ENCODE measurements at places on chromosomes 11 and 22.

GRCh38 chr11:10160350-10160749, 133.7 kb downstream of the SBF2 start:
- DNase-seq: no peak

DNA sequence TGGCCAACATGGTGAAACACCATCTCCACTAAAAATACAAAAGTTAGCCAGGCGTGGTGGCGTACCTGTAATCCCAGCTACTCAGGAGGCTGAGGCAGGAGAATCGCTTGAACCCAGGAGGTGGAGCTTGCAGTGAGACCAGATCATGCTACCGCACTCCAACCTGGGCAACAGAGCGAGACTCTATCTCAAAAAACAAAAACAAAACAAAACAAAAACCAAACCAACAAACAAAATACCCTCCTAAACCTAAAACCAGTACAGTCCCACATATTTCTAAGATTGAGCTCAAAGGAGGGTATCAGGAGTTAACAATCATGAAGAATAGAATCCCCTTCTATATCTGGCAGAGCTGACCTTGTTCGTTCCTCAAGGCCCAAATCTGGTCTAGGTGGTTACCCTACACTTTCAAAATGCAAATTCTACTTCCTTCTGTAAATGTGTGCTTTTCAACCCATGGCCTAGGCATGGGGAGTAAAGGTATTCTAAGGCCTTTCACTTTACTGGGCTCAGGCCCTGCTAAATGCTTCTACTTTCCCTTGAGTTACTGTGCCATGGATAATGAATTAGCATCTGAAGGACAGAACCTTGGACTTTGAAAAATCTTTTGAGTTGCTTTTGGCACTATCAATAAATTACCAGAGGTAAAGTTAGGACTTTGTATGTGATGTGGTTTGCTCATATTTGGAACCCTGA, 10.4 kb upstream of the PPP2R1B start:
- DNase-seq: peak; percentile 68

DNA sequence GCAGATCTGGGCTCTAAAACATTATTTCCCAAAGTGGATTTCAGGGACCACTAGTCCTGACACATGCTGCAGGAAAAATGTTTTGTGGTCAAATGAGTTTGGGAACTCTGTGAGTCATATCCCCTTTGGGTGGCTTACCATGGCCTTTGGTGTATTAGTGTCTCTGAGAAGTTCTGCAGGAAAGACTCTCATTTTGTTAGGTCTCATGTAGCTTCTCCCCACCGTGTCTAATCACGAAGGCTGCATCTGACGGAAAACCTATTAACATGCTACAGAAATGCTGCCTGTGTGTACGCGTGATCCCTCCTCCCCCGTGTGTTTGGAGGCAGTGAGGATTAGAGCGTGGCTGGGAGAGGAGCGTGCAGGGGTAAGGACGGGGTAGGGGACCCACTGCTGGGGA, 191.7 kb downstream of the ST3GAL4 start:
- DNase-seq: no peak

DNA sequence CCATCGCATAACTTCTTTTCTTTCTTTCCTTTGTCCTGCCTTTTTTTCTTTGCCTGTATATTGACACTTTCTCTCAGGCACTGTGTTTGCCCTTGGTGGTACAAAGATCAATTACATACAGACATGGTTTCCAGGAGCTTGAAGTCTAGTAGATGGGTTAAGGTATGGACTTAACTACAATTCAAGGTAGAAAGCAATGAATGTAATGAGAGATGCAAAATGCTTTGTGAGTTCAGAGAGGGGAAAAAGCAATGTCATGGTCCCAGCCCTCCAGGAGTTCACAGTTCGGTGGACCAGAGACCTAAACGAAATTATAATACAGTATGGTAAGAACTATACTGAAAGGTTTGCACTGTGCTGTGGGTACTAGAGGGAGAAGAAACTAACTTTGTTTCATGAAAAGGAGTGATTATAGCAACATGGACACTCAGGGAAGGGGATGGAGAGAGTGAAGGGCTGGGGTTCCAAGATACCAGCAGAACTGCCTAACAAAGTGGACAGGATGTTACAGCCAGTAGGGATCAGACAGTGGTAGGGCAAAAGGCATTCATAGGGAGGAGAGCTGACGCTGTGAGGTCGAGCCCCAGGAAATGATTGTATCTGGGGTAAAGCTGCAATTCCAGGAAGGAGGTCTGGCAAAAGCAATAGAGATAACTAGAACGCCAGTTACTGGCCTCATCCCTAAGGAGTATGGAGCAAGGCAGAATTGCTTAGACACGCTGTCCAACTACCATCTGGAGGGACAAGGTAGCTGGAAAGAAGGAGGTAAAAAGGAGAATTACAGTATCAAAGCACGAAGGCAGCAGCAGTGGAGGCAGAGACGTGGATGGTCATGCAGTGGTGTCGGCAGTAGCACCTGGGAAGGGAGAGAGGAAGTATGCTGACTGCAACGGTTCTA, 158.3 kb upstream of the MTMR2 start:
- DNase-seq: no peak

- DNase-seq: no peak
These were observed 30.9 kb upstream of the WNT7B start for GRCh38 chr22:46007848-46008261.

- DNase-seq: peak; percentile 82
These were observed 16.0 kb downstream of the TRPM5 start for GRCh38 chr11:2428322-2428795.

- no peak for DNase-seq
These were observed 8.2 kb downstream of the AP1B1 start for GRCh38 chr22:29380032-29380781.

DNA sequence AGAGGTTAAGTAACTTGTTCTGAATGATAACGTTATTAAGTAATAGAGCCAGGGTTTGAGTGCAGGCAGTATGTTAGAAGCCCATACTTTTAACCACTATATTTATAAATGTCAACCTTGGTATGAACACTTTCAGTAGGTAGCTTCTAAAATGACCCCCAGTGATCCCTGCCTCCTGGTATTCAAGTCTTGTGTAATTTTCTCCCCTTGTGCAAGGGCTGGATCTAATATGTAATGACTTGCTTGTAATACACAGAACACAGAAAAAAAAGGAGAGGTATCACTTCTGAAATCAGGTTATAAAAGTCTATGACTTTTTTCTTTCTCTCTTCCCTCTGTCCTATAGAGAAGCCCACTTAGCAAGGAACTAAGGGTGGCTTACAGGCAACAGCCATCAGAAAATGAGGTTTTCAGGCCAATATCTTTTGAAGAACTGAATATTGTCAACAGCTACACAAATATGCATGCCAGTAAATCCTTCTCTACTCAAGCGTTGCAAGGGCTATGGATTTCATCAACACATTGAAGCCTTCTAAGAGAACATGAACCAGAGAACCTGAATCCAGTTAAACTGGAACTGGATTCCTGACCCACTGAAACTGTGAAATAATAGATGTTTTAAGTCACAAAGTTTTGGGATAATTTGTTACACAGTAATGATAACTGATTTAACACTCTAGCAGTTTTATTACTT, 712.3 kb downstream of the METTL15 start:
- no peak for DNase-seq

DNA sequence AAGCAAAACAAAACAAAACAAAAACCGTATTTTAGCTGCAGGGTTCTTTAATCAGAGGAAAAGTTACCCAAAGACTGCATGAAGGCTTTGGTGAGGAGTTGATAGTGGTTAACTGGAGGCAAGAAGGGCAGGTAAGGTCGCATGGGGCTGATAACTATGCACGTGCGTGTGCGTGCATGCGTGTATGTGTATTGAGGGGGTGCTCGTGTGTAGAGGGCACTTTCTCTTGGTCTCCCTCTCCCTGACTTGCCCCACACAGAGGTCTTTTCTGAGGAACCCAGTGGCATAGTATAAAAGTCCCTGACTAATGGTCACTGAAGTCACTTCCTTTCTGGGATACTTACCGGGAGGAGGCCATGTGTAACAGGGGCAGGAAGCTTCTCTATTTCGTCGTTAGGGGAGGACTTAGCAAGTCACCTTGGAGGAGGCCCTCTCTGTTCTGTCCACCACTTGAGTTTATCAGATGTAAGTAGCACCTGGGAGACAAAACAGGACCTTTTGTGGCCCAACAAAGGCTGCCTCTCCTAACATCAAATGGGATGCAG, 20.1 kb upstream of the FCHSD2 start:
- no peak for DNase-seq

- no peak for DNase-seq
These were observed 9.5 kb upstream of the TSG101 start for GRCh38 chr11:18536209-18536608.

GRCh38 chr11:4466871-4467442, 15.5 kb upstream of the OR52K1 start:
- DNase-seq: no peak

DNA sequence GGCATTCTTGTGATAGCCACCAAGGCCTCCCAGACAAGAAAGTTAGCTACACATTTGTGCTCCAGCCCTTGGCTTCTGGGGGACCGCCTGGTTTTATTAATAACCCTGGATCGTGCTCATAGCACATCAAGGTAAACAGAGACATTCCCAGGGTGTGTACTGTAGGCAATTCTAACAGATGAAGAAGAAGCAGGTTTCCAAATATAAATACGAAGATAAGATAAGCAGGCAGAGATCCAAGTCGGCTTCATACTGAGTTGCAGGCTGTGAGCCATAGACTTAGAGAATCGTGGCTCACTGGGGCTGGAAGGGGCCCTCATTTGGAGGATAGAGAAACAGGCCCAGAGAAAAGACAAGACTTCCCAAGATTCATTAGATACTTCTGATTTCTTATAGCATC, 131.4 kb downstream of the TENM4 start:
- no peak for DNase-seq

- no peak for DNase-seq
These were observed 98.0 kb downstream of the PDE2A start for GRCh38 chr11:72576243-72576595.

DNA sequence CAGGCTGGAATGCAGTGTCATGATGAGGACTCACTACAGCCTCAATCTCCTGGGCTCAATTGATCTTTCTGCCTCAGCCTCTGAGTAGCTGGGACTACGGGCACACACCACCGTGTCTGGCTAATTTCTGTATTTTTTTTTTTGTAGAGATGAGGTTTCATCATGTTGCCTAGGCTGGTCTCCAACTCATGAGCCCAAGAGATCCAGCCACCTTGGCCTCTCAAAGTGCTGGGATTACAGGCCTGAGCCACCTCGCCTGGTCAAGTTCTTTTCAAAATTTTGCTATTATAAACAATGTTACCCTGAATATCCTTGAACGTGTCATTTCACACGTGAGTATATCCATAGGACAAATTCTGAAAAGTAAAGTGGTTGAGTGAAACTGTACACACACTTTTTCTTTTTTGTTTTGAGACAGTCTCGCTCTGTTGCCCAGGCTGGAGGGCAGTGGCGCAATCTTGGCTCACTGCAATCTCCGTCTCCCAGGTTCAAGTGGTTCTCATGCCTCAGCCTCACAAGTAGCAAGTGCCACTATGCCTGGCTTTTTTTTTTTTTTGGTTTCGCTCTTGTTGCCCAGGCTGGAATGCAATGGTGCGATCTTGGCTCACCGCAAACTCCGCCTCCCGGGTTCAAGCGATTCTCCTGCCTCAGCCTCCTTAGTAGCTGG, 21.6 kb upstream of the EP300 start:
- no peak for DNase-seq

DNA sequence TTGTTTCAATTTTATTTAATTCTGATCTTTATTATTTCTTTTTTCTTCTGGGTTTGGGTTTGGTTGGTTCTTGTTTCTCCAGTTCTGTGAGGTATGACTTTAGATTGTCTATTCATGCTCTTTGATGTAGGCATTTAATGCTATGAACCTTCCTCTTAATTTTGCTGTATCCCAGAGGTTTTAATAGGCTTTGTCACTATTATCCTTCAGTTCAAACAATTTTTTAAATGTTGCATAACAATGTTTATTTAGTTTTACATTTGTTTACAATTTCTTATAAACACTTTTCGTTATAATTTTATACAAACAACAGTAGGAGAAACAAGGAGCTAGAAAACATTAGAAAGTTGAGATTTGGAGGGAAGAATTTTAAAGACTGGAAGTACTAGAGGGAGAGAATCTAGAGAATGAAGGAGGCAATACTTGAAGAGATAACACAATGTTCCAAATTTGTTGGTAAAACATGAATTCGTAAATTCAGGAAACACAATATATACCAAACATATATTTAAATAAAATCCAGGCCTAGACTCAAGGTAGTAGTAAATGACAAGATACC, 96.2 kb upstream of the SERPIND1 start:
- DNase-seq: no peak

DNA sequence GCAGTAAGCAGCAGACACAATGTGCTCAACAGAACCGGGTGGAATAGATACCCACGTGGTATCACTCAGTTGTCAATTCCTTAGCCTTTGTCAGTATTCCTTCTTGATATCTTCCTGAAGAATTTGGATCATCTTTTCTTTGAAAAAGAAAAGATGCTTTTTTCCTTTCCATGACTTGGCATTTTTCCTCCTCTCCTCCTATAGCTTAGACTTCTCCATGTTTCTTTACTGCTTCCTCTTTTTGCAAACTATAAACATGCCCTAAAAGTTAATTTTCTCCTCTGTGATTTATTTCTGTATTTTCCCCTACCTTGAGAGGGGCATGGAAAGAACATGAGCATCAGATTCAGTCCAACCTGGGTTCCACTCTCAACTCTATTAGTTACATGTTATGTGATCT, 11.7 kb downstream of the CBLIF start:
- DNase-seq: no peak

DNA sequence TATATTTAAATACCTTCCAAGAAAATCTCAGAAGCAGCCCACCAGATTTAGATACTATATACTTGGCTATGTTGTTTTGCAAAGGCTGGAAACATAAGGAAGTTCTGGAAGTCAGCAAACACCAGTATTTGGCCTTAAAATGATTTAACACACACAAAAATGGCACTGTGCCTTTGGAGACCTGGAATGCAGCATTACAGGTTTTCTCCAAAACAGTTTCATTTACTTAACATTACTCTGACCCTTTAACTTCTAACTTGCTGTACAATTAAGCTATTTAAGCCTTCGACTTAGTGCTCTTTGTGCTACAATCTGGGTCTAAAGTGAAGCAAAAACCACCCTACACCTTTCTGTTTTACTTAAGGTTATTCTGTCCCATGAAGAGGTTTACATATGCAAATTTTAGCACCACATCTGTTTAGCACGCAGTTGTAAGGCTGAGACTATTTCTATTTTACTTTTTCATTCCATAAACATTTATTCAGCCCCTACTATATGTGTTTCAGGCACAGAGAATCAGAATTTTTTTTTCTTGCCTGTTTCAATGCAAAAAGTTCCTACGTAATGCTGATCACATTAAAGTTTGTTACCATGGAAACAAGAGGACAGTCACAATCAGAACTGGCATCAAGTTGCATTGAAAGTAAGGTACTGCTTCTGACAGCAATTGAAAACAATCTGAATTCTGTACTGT, 70.3 kb downstream of the MAML2 start:
- DNase-seq: no peak

GRCh38 chr11:32226480-32226879, 135.6 kb downstream of the RCN1 start:
- DNase-seq: no peak

GRCh38 chr11:109818290-109818689, 274.9 kb upstream of the ZC3H12C start:
- no peak for DNase-seq

DNA sequence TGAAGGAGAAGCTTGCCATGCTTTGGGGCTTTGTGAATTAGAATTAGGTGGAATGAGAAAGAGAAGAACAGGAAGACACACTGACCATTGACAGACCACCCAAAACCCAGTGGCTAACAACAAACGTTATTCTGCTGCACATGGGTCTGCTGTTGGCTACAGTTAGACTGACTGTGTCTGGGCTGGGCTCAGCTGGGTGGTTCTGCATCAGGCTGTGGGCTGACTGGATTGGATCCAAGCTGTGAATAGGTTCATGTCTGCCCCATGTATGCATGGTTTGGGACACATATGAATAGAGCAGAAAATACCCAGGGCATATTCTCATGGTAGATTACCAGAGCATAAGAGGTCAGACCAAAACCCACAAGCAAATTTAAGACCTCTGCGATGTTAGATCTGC, 11.7 kb upstream of the LDLRAD3 start:
- no peak for DNase-seq
